ENCODE measurements at places on chromosomes 4 and X.

GRCh38 chrX:16851421-16851820 is 18.7 kb downstream of the RBBP7 start:
- no peak for DNase-seq

- DNase-seq: no peak
These were observed 55.7 kb downstream of the AFF1 start for GRCh38 chr4:86990510-86990909.

DNA sequence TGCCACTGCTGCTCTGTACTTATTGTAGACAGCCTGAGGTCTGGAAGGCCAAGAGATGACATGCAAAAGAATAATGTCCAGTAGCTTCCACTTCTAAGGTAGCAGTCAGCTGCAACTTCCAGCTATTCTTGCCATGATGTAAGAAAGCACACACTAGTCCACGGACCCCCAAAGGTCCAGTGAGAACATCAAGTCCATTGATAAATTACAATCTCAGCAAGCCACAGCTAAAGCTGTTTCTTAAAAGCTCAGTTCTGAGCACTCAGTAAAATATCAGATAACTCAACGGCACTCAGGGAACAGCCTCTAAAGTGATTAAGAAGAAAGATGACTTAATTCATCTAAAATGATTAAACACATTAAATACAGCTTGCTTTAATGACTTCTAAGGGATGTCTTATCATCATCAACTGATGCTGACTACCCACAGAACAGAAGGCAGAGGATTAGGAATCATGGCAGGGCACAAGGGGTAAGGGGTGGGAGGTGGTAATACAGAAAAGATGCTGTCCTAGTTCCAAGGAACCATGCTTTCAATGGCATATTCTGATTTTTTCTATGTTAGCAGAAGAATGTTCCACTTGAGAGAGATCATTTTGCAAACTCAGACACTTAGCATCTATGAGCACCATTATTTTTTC is 99.1 kb upstream of the CBR4 start:
- DNase-seq: no peak

DNA sequence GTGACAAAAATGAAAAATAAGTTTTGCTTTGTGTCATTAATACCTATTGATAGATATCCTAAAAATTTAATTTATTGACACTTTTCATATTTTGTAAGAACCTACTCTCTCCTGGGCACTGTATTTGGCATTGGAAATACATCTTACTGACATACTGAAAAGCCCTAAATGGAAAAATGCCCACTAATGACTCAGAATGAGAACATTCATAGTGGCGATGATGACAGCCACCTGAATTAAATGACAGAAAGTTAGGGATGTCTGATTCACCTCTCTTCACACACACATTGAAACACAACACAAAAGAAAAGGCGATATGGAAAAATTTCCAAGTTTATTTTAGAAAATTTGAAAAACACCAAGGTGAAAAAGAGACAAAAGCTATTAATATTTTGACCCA is 992.3 kb downstream of the STPG2 start:
- DNase-seq: no peak

- no peak for DNase-seq
These were observed 68.3 kb downstream of the ABLIM2 start for GRCh38 chr4:8090312-8090711.

Data from activated CD4-positive, alpha-beta T cell treated with anti-CD3 and anti-CD28 coated beads, Interleukin-2, amount 50 U/mL, for 48 hours (primary cell).